C1 segment of cervical spinal cord (tissue), 14 donors: ENCODE measurements at places on chromosomes 3 and 15.

DNA sequence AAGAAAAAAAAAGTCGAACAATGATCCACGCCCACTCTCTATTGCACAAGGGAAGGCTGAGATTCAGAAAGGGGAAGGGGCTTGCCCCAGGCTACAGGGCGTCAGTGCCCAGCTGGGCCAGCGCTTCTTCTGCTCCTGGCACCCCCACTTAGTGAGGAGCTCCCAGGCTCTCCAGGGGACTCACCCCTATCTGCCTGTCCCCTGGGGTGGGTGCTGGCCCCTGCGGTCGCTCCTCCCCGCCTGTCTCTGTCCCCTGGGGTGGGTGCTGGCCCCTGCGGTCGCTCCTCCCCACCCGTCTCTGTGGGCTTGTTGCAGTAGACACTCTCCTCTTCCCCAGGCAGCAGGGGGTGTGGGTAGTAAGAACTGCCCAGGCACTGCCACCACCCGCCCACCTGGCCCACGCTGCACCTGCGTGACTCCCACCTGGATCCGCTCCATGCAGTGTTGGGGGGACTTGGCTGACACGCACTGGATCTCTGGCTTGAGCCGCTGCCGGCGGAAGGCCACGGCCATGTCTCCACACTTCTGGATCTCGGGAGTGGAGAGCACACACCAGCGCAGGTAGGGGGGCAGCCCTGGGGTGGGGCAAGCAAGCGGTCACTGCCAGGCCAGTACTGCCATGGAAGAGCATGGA is 14.6 kb downstream of the MELTF start:
- DNase-seq = no peak

GRCh38 chr3:51679777-51680176 is 8.7 kb downstream of the TEX264 start:
- DNase-seq = no peak

GRCh38 chr3:138850151-138850550 is 15.4 kb upstream of the PIK3CB start:
- DNase-seq = no peak

DNA sequence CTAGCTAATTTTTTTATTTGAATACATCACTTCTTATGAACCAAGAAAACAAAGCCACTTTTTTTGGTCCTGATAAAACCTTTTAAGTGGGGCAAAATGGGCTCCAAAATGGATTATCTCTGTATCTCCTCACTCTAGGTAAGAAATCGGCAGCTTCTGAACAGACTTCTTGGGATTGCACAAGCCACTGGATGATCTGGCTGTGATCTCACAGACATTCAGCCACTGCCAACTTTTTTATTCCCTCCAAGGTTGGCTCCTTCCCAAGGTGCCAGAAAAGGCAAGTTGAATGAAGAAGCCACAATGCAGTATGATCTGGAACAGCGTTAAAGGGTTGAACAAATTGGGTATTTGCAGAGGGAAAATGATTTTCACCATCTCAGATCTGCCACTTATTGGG is 73.2 kb downstream of the PRICKLE2 start:
- DNase-seq = peak; percentile 3

DNA sequence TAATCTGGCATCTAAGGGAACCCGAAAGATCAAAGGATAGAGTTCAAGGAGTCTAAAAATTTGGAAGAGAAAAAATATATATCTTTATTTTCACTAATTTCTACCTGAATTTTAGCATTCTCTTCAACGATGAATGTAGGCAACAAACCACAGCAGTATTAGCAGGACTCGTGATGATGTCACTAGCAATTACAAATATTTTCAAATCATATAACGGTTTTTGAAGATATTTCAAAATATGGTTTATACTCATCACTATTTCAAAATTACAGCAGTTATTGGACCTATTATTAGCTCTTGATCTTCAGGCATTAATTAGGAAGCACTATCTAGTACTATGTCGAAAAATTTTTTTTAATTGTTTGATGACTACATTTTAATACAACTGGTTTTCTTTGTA is 27.0 kb upstream of the ANKDD1A start:
- DNase-seq = no peak

DNA sequence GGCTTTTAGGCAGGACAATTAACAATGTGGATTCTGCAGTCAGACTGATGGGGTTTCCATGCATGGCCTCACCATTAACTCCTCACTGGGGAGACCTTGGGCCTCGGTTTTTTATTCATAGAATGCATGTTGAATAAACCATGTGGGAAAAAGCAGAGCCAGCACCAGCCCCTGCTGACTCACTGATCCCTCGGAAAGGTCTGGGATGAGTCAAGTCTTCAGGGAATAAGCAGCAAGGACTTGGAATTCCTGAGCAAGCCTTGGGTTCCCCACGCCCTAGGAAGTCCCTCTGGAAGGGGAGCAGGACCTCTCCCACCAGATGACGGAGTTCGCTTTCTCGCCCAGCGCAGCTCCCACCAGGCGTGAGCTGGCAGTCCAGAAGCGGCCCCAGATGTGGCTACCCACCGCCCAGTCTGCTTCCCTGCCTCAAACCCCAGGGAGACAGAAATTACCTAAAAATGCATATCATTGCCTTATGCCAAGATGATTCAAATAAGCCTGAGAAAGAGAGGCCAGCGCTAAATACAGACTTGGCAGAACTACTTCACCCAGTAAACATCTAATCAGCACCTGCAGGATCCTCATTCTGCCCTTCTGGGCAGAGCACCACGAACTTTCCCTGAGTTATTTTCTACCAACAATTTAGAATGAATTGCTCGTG is 45.4 kb downstream of the BTD start:
- DNase-seq = no peak
